ENCODE measurements at places on chromosomes 2 and 18.

DNA sequence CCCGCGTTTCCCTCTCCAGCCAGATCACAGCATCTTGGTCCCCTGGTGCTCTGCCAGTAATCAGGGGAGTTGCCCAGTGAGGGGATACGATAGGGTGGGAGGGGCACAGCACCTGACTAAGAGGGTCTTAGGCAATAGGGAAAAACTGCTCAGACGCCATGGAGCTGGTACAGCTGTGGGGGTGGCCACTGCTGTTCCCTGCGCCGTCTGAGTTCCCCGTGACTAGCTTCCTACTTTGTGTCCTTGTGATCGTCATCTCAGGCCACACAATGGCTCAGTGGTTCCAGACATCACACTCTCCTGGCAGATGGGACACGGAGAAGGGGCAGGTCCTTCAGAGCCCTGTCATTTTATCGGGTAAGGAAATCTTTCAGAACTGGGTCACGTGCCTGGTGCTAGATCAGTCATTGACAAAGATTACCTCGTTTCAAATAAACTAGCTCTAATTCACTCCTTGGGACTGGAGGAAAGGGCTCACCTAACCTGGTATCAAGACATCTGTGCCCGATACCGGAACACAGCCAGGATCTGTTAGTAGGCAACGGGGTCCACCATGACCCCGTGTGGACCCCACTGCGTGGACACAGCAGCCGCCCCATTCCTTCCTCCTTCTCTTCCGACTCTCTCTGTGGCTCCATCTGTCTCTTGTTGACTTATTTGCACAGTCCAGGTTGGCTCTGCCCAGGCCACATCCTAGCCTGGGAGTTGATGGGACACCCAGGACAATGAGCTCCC, 101.6 kb downstream of the PTGR3 start:
- no peak for DNase-seq

DNA sequence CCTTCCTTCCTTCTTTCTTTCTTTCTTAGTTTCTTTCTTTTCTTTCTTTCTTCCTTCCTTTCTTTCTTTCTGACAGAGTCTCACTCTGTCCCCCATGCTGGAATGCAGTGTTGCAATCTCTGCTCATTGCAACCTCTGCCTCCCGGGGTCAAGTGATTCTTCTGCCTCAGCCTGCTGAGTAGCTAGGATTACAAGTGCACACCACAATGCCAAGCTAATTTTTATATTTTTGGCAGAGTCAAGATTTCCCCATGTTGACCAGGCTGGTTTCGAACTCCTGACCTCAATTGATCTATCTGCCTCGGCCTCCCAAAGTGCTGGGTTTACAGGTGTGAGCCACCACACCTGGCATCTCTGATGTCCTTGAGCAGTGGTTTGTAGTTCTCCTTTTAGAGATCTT, 48.5 kb downstream of the IL1R2 start:
- no peak for DNase-seq

GRCh38 chr2:125553768-125554167, 1102.2 kb upstream of the GYPC start:
- DNase-seq: no peak

DNA sequence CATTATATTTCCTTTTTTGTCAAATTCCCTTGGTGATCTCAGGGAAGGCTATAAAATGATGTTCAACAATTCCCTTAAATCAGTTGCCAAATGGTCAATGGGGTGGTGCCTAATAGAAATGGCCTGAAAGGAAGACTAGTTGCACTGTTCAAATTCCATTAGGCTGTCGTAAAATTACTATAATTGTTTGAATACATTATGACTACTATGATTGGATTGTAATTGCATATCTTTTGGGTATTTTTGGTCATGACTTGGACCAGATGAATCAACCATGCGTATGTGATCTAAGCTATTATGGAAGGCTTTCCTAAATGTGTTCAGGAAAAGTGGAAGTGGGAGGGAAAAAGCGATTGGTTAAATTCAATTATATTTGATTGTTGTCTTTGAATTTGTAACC, 41.3 kb upstream of the KCNE4 start:
- DNase-seq: no peak

GRCh38 chr2:129779783-129780182, 199.7 kb upstream of the RAB6C start:
- DNase-seq: no peak

DNA sequence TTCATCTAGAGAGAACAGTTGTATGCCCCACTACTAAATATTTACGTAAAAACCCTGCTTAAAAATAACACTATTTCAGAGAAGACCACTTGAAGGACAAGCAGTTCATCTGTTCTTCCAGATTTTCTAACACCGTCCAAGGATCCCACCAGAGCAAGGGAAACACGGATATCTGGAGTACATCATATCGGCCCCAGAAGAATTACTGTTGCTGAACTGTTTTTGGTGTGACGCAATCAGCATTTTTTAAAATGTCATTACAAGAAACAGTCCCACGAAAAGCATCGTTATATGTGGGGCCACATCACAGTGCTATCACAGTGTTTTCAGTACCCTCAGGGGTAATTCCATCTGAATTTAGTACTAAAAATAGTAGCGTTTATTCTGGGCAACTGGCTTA, 134.5 kb upstream of the PKDCC start:
- no peak for DNase-seq

- DNase-seq: no peak
Observed at GRCh38 chr2:128654408-128654807, 335.7 kb upstream of the HS6ST1 start.

DNA sequence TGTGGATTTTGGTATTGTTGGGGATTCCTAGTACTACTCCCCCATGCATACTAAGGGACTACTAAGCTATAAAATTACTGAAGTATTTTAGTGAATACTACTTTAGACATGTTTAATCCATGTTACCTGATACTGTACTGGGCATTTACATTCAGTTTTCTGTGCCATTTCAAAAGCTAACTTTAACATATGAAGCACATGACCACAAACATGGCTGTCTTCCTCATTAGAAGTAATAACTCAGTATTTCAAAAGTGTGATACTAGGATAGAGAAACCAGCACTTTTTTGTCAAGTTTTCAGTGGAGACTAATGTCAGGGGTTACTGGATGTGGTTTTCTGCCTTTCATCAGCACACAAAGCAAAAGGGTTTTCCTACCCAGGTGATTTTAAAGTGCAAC, 27.9 kb downstream of the WDR33 start:
- no peak for DNase-seq

Measured in neural crest cell (in vitro differentiated cells).